ENCODE measurements at places on chromosomes 13 and 19.

GRCh38 chr13:52455677-52456041, 381 bp downstream of the CKAP2 start:
- DNase-seq = peak; percentile 28

- DNase-seq = peak; percentile 45
Observed at GRCh38 chr13:47168066-47168465, 271.2 kb upstream of the HTR2A start.

DNA sequence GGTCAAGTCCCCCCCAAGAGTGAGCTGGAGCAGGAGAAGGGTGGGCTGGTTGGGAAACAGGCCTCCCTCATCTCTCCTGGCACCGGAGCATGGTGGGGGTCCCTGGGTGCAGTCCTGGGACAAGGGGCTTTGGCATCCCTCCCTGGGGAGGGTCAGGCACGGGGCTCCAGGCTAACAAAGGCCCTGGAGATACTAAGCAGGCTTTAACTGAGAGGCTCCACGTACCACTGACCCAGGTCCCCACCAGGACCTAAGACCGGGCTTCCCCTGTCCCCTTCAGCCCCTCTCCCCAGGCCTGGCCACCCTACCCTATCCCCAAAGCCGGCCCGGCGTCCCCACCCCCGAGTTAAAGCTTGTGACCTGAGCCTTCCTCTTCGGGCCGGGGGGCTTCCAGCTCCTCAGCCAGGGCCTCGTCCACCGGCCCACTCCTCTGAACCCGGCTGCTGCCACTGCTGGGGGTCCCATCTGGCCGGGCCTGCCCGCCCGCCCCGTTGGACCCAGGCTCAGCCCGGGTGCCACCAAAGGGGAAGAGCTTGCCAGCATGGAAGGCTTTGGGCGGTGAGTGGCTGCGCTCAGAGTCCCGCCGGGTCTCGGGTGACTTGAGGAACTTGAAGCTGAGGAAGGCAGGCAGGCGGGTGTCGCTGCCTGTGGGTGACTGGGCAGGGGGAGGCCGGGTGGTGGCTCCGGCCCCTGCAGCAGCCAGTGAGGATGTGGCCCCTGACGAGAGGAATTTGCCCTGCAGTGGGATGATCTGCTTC, 10.1 kb downstream of the ANO8 start:
- DNase-seq = no peak

DNA sequence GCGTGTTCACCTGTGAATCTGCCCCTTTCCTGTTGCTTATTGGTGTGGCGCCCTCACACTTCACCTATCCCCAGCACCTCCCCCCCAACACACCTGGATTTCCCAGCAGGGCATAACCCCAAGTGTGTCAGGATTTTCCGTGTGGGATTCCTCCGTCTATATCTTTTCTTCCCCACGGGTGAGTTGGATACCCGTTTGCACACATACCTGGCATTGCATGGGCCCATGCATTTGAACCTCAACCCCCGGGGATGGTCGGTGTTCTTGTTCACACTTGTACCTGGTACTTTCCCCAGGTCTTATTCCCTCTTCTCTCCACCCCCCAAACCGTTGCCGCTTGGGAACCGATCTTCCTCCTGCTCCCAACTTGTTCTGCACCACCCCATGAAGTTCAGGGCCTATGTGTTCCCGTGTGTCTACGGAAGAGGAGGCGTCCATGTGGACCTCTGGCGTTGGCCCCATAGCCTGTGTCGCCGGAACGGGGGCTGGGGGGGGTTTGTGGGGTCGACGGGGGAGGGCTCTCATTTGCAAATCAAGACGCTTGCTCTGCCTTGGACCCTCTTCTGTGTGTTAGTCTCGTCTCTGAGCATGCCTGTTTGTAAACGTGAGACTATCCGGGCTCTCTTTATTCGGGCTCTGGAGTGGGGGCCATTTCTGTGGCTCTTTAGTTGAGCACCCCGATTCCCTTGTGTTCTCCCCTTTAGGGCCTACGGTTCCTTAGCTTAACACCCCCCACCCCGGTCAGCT, 1.7 kb downstream of the PRR12 start:
- DNase-seq = no peak

Data from amniotic stem cell (primary cell).